Stimulated activated CD8-positive, alpha-beta memory T cell treated with anti-CD3 and anti-CD28 coated beads, Interleukin-2, amount 100 ng/mL, for 48 hours (primary cell): ENCODE measurements at places on chromosomes 1 and 21.

GRCh38 chr1:165218731-165219130, 137.8 kb downstream of the LMX1A start:
- DNase-seq, result no peak

GRCh38 chr1:167043752-167044488, 46.3 kb downstream of the GPA33 start:
- DNase-seq, result peak; percentile 57

DNA sequence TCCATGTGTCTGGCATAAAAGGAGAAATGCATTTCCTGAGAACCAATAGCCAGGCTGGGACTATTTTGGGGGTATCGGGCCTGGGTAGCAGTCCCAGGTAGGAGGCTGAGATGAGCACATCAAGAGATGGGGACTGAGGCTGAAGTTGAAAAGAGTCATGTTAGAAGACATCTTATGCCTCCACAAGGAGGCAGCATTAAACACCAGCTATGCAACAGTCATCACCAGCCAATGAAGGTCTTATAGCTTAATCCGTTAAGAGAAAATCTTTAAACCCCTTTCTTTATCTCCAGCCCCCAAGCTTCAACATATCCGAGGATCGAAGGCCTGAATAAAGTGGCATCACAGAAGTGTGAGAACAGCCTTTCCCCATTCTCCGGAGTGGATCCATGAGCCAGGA, 640.7 kb upstream of the PTBP2 start:
- DNase-seq, result no peak

DNA sequence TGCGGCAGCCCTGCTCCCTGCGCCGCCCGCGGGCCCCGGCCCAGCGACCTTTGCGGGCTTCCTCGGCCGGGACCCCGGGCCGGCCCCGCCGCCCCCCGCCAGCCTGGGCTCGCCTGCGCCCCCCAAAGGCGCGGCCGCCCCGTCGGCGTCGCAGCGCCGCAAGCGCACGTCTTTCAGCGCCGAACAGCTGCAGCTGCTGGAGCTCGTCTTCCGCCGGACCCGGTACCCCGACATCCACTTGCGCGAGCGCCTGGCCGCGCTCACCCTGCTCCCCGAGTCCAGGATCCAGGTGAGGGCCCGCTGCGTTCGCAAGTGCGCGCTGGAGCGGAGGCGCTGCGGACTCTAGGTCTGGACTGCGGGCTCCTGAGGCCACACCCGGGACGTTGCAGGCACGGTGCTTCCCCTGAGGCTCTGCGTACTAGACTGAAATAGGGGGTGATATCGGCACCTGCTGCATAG, 351 bp downstream of the MIXL1 start:
- no peak for DNase-seq
